ENCODE measurements at places on chromosomes 3 and 15. TPM values are rescaled to one million over a fixed set of nuclear protein-coding genes. Genes with fewer than 3 reads are reported as not detected.

TNNC1 gene
- total RNA-seq: 7.7 TPM

KLF15 gene
- 10.8 TPM for total RNA-seq

SHQ1 gene
- 28.2 TPM for total RNA-seq

UBE3A gene
- 108 TPM for total RNA-seq

ZMAT3 gene
- 10.5 TPM for total RNA-seq

ATP13A5 gene
- not detected for total RNA-seq

TMEM42 gene
- 12.2 TPM for total RNA-seq

GABRA5 gene
- 4.9 TPM for total RNA-seq

CHRNA5 gene
- 21.6 TPM for total RNA-seq

OXNAD1 gene
- total RNA-seq: 23.7 TPM

WNT7A gene
- total RNA-seq: not detected

OSTN gene
- 0.09 TPM for total RNA-seq

SKOR1 gene
- total RNA-seq: 0.13 TPM

SPINK8 gene
- total RNA-seq: not detected

CACNA1D gene
- 1.9 TPM for total RNA-seq

MESP2 gene
- total RNA-seq: not detected

GRCh38 chr3:93979850-93980676 lies at the start of gene ARL13B:
Gene ARL13B, plus strand, starts transcription at chr3:93980155. Its CDS starts 269 bp downstream, at chr3:93980424.
- peak; percentile 98 for DNase-seq
- H3K4me3 ChIP-seq: peak within 1 kb of the TSS; percentile 94
- no peaks in the 10 kb centered on the region for H3K27me3 ChIP-seq
- no peaks in the 10 kb centered on the region for H3K4me1 ChIP-seq

DNA sequence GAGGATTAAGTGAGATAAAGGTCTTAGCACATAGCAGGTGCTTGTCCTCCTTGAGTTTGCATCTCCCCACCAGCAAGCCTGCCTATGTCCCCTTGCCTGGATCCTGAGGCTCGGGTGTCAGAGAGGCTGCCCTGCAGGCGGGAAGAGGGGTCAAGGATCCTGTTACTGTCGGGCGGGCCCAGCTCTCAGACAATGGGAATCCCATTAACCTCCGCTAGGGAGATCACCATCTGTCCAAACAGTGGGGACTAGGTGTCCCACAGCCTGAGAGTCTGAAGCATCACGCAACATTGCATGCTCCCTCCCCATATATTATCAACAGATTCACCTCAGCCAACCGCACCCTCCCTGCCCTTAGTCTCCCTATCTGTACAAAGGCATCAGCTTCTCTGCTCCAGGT lies 151.4 kb downstream of the FBLN2 start:
- H3K4me1 ChIP-seq: peaks cover 6% of the 10 kb centered on the region
- no peak overlapping the region for H3K27ac ChIP-seq
- peak; percentile 64 for DNase-seq

DNA sequence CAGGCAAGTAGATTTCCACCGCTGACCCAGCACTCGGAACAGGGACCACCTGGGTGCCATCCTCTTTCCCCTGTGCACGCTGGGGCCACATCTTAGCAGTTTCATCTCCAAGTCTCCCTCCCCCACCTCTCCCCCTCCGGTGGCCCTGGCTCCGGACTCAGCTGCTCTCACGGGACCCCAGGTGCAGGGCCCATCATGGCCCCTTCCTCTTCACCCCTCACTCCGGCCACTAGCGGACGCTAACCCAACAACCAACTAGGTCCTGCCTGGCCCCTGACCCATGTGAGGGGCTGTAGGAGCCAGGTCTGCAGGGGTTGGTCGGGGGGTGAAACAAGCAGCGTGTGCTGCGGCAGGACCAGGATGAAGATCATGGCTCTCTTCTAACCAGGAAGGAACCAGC lies 31.3 kb upstream of the IQSEC1 start:
- H3K27me3 ChIP-seq: no peaks in the 10 kb centered on the region
- no peaks in the 10 kb centered on the region for H3K36me3 ChIP-seq
- H3K27ac ChIP-seq: no peak overlapping the region

DNA sequence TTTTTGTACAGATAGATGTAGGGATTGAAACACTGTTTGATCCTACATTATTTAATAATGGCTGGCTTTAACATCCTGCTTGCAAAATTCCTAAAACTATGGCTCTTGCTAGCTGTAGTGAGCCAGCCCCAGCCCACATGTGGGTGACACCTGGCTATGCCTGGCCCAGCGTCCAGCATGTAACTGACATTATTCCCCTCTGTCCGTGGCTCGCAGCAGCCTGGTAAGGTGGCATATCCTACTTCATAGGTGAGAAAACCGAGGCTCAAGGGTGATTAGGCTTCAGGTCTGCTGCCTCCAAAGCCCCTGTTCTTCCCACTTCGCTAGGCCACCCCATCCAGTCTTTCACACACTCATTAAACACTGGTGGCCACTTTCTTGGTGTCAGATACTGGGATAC lies 1.6 kb downstream of the CALML4 start:
- no peak for DNase-seq
- H3K27ac ChIP-seq: no peak overlapping the region
- H3K36me3 ChIP-seq: peaks cover 8% of the 10 kb centered on the region
- H3K27me3 ChIP-seq: no peaks in the 10 kb centered on the region
- H3K4me3 ChIP-seq: no peak overlapping the region
- H3K4me1 ChIP-seq: peaks cover 11% of the 10 kb centered on the region

DNA sequence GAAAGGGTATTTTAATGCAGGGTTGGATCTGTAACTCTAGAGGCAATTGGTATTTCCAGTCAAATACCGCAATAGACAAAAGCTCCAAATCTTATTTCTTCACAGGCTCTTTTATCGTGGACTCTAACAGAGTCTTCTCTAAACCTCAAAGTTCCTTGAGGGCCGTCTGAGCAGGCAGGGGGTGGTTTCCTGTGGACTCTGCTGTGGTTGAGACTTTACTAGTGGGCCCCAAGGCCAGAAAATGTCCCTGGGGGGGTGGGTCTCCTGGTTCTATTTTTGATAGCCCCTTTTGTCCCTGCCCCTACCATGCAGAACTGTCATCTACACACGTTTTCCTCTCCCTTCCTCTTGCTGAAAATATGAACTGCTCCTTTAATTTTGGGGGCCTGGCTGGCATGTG lies 80.1 kb downstream of the ASB7 start:
- H3K4me1 ChIP-seq: no peaks in the 10 kb centered on the region
- no peak overlapping the region for H3K4me3 ChIP-seq
- DNase-seq: no peak
- peaks cover 9% of the 10 kb centered on the region for H3K36me3 ChIP-seq

DNA sequence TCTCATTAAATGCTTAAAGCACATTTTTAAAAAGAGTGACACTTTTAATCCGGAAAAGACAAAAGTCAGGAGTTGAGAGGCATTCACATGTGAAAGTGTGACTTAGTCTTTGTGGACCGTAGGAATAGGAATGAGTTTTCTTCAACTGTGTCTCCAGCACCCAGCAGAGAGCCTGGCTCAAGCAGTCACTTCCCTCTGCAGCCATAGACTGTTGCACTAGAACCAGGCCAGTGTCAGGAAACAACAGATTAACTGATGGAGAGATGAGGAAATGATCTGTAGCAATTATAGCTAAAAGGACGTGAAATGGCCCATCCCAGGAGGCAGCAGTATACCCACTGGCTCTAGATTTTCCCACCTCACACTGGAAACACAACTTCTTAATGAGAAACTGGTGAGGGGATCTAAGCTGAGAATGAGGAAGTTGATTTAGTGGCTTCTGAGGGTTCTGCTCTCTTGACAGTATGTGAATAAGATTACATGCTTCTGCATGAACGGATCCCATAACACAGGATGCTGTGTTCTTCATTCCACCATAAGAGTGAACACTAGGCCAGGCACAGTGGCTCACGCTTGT lies 19.8 kb downstream of the CFAP92 start:
- no peaks in the 10 kb centered on the region for H3K27me3 ChIP-seq
- no peak overlapping the region for H3K27ac ChIP-seq
- no peaks in the 10 kb centered on the region for H3K36me3 ChIP-seq
- H3K4me1 ChIP-seq: no peaks in the 10 kb centered on the region
- DNase-seq: no peak
- H3K4me3 ChIP-seq: no peak overlapping the region

GRCh38 chr15:40399370-40399769 lies 6.2 kb upstream of the IVD start:
- H3K4me1 ChIP-seq: no peaks in the 10 kb centered on the region
- no peaks in the 10 kb centered on the region for H3K27me3 ChIP-seq
- H3K36me3 ChIP-seq: peaks cover 7% of the 10 kb centered on the region

GRCh38 chr15:26095710-26096330 lies 232.7 kb upstream of the ATP10A start:
- H3K27me3 ChIP-seq: no peaks in the 10 kb centered on the region
- H3K4me3 ChIP-seq: no peak overlapping the region
- H3K4me1 ChIP-seq: peaks cover 1% of the 10 kb centered on the region
- H3K36me3 ChIP-seq: no peaks in the 10 kb centered on the region
- DNase-seq: peak; percentile 74

DNA sequence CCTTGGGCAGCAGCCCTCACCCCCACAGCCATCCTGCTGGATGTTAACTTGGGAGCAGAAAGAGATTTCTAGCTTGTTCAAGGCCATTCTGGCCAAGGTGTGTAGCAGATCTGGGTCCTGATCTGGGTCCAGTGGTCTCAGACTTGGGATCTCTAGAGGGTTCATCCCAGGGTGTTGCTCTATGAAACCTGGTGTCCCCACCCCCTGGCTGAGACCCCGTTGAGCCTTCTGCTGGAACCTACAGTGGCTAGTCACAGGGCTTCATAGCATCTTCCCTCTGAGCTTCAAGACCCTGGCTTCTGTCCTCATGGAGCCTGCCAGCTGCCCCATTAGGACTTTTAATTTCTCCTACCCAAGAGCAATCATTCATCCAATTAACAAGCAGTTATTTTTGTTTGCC lies 64.3 kb downstream of the EPHB1 start:
- H3K27ac ChIP-seq: no peak overlapping the region
- no peak for DNase-seq
- H3K27me3 ChIP-seq: no peaks in the 10 kb centered on the region
- no peak overlapping the region for H3K4me3 ChIP-seq

DNA sequence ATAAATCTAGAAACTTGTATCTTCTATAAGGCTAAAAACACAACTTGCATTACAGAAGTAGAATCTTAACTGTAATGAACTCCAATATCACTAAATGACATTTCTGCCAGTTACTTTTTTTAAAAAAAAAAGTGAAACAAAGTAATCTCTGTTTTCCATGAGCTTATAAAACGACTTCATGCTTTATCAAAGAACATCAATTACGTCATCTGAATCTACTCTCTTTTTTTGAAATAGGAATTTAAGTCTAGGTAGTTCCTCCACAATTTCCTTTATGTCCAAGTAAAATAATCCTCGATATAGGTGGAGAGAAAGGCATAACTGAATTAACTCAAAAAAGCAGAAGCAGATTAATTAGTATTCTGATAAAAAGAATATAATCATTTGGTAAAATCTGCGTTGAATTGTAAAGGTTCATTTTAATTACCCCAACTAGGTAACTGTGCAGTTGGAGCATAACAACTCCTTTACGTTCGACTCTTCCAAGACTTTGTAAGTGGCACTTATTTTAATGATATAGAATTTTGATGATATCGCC lies 1.4 kb downstream of the UACA start:
- H3K27me3 ChIP-seq: no peaks in the 10 kb centered on the region
- no peak overlapping the region for H3K27ac ChIP-seq
- H3K4me3 ChIP-seq: peak overlapping the region; percentile 89
- H3K36me3 ChIP-seq: no peaks in the 10 kb centered on the region
- no peaks in the 10 kb centered on the region for H3K4me1 ChIP-seq

DNA sequence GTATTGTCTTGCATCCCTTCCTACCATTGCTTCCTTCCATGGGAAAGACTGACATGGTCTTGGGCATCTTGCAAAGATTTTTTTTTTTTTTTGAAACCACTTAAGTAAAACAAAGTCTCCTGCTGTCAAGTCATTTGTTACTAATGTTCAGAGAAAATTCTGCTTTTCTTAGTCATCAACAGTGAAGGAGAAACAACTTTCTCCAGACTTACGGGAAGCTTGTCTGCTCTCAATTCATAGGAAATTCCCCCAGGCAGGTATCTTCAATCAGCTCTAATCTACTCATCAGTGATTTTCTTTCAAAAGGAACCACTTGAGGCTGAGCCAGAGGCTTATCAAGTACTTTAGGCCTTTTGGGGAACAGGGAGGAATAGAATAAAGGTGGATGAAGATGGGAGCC lies 15.9 kb upstream of the DRD3 start:
- H3K4me1 ChIP-seq: no peaks in the 10 kb centered on the region
- no peak for DNase-seq
- H3K27me3 ChIP-seq: no peaks in the 10 kb centered on the region

DNA sequence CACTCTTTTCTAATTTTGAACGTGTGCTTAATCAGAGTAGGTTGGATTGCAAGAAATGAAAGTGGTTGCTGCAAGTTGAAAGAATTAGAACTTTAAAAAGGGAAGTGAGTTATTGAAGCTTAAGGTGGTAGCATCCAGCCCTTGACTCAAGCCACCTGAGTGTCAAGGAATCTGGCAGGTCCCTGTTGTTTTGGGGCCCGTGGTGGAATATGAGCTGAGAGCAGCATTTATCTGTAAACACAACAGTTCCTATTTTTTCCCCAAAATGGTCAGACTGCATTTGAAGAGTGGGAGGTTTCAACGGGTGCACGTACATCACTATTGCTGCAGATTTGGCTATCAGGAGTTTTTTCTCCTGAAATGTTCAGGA lies 1.7 kb downstream of the ITPR1 start:
- no peak overlapping the region for H3K27ac ChIP-seq
- H3K27me3 ChIP-seq: no peaks in the 10 kb centered on the region
- no peak for DNase-seq
- H3K4me3 ChIP-seq: no peak overlapping the region
- no peaks in the 10 kb centered on the region for H3K36me3 ChIP-seq

- no peak for DNase-seq
- no peaks in the 10 kb centered on the region for H3K36me3 ChIP-seq
- no peaks in the 10 kb centered on the region for H3K27me3 ChIP-seq
- H3K4me3 ChIP-seq: no peak overlapping the region
These were observed 127.5 kb downstream of the BDH1 start for GRCh38 chr3:197428117-197428801.

GRCh38 chr3:172209333-172210321 lies 170.2 kb downstream of the FNDC3B start:
- no peaks in the 10 kb centered on the region for H3K27me3 ChIP-seq
- H3K27ac ChIP-seq: no peak overlapping the region
- no peaks in the 10 kb centered on the region for H3K4me1 ChIP-seq
- no peak overlapping the region for H3K4me3 ChIP-seq
- H3K36me3 ChIP-seq: peaks cover 20% of the 10 kb centered on the region

GRCh38 chr3:196388956-196389355 lies 43.3 kb downstream of the UBXN7 start:
- no peak for DNase-seq
- H3K4me1 ChIP-seq: no peaks in the 10 kb centered on the region
- H3K4me3 ChIP-seq: no peak overlapping the region

DNA sequence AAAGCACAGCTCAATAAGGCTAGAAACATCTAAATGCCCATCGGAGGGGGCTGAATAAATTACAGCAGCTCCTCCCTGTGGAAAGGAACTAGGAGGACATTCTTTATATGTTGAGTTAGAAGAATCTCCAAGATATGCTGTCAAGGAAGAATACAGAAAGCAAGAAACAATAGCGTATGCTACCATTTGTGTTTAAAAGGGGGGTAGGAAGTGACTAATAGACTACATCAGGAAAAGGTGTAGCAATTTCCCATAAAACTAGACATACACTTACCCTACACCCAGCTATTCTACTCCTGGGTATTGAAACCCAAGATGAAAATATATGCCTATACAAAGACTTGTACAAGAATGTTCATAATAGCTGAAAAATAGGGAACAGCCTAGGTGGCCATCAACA lies 21.6 kb downstream of the SEC61A1 start:
- H3K4me3 ChIP-seq: no peak overlapping the region
- peaks cover 39% of the 10 kb centered on the region for H3K36me3 ChIP-seq
- no peaks in the 10 kb centered on the region for H3K27me3 ChIP-seq
- no peak overlapping the region for H3K27ac ChIP-seq
- no peak for DNase-seq
- H3K4me1 ChIP-seq: peaks cover 6% of the 10 kb centered on the region

GRCh38 chr15:30929982-30930381 lies 26.3 kb downstream of the FAN1 start:
- no peaks in the 10 kb centered on the region for H3K27me3 ChIP-seq
- no peak for DNase-seq
- no peak overlapping the region for H3K27ac ChIP-seq

Data from H9 (cell line).